ENCODE measurements at places on chromosomes 7 and 10. TPM values are rescaled to one million over a fixed set of nuclear protein-coding genes. Genes with fewer than 3 reads are reported as not detected.

SPRN gene
- total RNA-seq: not detected

AKR1C4 gene
- total RNA-seq: not detected

ZNF12 gene
- total RNA-seq: 25.7 TPM

ABCA13 gene
- 0.19 TPM for total RNA-seq

MALSU1 gene
- total RNA-seq: 47.3 TPM

FAM25A gene
- not detected for total RNA-seq

UPK3BL1 gene
- not detected for total RNA-seq

SPDYE16 gene
- 0.58 TPM for total RNA-seq

DMBT1 gene
- total RNA-seq: not detected

GDF2 gene
- not detected for total RNA-seq

SLC39A12 gene
- not detected for total RNA-seq

ZNF365 gene
- total RNA-seq: not detected

SLC16A12 gene
- not detected for total RNA-seq

HOXA7 gene
- not detected for total RNA-seq

SPDYE1 gene
- total RNA-seq: not detected
